ENCODE measurements at places on chromosomes 1 and 21. TPM values are rescaled to one million over a fixed set of nuclear protein-coding genes. Genes with fewer than 3 reads are reported as not detected.

NLRP3 gene
- total RNA-seq = under 0.01 TPM

CYP4A22 gene
- total RNA-seq = not detected

MEF2D gene
- total RNA-seq = 3.7 TPM

FGR gene
- 0.20 TPM for total RNA-seq

AADACL4 gene
- total RNA-seq = not detected

AGBL4 gene
- not detected for total RNA-seq

Data from lung microvascular endothelial cell (primary cell).